Hindlimb muscle (tissue), 1 donor: ENCODE measurements at places on chromosomes 4 and X.

GRCh38 chr4:96486563-96486962 lies 646.7 kb downstream of the PDHA2 start:
- DNase-seq, result no peak

GRCh38 chrX:18973527-18974192 lies 10.3 kb downstream of the PHKA2 start:
- DNase-seq, result no peak

- no peak for DNase-seq
Observed at GRCh38 chrX:78673246-78673645, 14.1 kb upstream of the RTL3 start.

DNA sequence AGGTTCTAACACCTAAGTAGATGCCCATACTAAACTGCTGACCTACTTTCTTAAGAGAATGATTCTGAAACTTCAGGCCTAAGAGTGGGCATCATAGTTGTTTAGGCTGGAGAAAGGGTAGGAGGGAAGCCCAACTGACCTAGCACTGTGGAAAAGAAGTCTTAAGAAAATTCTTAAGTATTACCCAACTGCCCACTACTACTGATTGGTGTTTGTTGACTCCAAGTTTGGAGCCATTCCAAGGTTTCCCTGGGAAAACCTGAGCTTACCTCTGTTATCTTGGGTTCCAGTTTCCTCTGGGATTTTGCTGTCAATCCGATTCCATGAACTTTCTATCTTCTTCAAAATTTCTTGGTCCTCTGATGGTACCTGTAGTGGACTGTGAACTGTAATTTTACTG lies 23.9 kb downstream of the ANKRD17 start:
- no peak for DNase-seq

GRCh38 chr4:147453561-147454141 lies 27.2 kb upstream of the EDNRA start:
- no peak for DNase-seq

DNA sequence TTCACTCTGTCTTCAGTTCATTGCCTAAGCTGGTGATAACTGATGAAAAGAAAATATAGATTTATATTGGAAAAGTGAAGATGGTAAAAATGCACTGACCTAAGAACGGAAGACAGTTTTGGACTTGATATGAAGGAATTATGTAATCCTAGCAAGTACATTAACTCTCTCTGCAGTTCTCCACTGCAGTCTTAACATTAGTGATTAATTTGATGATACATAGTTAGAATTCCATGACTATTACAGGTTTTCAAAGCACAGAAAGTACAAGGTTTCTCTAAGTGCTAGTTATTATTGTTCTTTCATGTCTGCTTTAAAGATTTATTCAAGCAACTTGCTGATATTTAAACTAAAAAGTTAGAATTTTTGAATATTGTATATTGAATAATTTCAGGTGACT lies 1591.7 kb upstream of the ADGRL3 start:
- DNase-seq, result no peak

DNA sequence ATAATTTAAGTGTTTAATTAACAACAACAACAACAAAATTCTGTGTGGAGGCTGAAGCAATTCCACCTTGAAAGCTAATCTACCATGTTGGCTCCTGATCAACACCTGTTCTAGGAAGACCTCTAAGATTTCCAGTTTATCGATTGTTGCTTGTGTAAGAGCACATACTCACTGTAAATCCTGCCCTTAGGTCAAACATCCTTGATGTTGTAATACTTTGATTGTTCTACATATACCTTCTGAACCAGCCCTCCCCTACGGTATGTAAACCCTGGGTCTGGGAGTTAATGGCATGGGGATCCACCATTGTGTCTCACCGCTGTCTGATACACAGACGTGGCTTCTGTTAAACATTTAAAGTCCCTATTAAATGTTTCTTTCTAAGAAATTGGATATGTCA lies 73.2 kb downstream of the RASL11B start:
- no peak for DNase-seq

DNA sequence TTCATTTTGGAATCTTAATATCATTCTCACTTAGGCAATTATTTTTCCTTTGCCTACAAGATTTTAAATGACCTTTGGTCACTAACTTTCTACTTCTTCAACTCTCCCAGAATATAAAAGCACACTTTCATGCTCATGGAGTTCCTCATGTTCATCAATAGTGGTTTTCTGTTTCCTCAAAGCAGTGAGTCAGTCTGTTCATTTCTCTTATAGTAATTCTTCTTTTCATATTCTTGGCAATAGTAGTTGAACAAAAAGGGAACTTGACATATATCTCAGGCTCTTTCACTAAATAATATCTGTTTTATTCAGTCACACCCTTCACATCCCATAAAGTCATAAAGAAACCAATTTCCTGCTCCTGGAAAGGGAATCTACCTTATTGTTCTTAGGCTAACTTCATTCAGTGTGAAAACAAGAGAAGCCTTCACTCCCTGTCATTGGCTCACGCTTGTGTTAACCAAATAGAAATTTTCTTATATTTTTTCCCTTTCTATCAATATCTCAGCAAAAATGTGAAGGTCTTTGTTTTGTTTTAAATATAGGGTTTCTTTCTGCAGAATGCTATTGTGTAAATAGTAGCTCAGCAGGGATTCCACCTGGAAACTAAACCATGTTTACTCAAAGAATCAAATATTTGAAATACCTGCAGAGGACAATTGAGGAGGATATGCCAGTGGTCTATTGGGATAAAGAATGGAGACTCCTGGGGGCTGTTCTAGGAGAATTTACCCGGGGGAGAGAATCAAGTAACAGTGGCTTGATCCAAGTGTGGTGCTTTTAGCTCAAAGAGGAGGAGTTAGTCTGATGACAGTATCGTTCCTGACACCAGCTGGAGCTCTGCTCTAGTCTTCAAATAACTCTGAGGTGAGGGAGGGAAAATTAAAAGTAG lies 13.4 kb upstream of the TNIP3 start:
- DNase-seq, result no peak

DNA sequence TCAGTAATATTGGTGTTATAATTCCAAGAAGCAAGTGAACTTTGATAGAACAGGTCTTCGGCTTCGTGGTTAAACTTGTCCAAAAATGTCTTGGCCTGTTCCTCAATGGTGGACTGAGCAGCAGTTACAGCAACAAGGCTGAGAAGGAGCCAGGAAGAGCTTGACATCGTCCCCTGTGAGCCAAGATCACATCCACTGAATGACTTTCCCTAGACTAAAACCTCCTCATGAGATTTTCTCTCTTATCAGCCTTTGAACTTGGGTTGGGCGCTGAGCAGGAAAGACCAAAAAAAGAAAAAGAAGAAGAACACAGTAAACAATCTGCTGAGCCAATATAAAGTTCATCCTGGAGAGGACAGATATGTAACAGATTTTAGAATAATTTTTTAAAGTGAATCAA lies at the start of gene ACE2:
ACE2 (minus strand) TSS at position 216 of the 400 bp plus-strand sequence; CDS start at position 167, 49 bp downstream.
- DNase-seq, result no peak

DNA sequence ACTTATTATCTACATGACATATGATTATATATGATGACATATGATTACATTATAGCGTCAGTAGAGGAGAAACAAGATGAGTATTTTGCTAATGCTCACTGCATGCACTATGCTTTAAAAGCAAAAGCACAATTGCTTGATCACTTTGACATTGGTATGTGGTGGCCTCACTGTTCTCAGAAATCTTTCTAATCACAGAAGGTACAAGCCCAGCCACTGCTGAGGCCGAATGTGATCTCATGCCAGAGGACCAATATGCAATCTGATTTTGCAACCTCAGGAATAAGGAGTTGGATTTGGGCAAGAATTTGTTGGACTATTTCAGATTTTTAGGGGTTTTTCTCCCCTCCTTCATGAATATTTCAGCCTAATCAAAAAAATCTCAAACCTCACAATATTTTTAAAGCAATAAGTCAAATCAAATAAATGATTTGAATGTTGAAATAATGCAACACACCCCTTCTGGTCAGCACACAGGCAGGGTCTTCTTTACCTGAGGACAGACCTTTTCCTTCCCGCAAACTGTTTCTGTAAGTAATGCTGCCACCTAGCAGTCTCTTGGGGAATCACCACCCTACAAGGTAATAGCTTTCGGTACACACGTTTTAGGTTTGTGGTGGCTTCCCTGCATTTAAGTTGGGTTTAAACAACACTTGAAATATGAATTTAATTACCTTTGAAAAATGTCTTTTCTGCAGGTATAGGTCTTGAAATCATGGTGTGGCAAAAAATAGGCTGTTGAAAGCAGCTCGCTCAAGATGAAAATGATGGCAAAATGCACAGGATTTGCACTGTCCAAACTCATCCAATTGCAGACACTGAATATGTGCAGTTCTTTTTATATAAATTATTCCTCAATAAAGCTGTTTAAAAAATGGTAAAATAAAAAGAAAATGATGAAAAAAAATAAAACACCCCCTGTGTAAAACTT lies 4.8 kb upstream of the CXCL13 start:
- DNase-seq, result no peak

DNA sequence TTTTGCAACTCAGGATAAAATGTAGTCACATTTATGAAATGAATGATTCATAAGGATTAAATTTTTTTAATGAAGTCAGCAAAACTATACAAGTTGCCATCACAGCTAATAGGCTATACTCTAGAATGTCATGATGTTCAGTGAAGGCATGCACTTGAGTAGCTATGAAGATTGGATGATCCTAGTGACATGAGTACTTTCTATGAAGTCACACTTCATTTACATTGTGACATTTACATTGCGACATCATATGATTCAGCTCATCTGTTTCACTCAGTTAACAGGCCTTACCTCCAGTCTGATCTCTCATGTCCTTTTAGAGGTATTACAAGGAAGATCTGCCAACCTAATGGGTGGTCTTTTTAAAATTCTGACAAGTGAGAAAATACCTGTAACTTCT lies 82.7 kb upstream of the FGF13 start:
- no peak for DNase-seq
